NCI-H2029 (cell line): ENCODE measurements at places on chromosomes 13 and 19.
A peak's percentile ranks its signal among the peaks of the same experiment; 100 is the strongest.

GRCh38 chr13:51926528-51926885 lies 64.7 kb downstream of the CCDC70 start:
- DNase-seq: no peak

GRCh38 chr13:95485045-95485517 lies 67.4 kb upstream of the CLDN10 start:
- DNase-seq: no peak

DNA sequence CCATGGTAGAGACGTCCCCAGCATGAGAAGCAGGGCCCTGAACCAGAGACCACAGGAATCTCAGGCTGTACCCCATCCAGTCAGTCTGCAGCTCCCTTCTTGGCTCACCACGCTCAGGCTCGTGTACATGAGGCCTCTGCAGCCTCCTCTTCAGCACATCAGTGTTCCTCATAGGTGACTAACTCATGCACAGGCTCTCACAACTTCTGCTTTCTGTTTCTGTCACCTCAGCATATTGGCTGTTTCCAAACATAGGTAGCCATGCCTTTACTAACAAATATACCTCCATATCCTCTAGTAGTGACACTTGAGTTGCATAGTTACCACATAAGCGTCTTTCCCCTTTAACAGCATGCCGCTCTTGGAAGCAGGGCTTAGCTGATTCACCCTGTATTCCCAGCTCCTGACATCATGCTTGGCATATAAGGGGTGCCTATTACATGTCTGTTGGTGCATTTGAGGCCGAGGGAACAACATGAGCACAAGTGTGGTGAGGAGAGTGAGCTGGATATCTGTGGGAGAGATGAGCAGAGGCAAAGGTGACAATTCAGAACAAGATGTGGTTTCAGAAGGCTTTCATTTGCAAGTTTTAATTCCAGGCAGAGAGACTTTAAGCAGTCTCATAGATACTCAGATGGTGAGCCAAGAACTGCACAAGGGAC lies 16.7 kb downstream of the ZNF473 start:
- DNase-seq: no peak

DNA sequence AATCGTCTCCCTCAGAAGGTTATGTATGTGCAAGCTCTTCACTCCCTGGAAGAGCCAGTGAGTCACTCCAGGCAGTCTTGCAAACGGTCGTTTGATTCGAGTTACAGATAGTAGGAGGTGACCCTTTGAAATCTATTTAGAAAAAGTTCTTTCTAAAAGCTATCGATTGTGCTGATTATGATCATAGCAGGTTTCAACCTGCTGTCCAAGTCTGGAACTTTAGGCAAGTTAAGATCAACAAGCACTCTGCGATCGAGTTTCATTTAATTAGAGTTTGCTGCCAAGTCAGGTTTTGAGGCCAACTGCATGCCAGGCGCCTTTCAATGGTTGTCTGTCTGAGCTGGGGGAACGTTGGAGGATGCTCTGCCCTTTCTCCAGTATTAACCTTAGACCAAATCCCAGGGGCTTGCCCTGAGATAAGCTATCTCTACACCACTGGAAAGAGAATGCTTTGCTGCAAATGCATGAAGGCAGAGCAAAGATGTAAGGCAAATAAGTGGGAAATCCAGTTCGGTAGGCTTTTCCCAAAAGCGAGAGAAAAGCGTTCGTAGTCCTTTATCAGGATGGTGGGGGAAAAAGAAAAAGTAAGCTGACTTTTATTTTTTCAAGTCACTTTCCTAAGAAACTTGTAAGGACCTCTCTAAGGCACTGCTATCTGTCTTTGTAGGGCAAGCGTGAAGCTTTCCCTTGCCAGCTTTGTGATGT lies 287.5 kb downstream of the ATP8A2 start:
- DNase-seq: no peak

DNA sequence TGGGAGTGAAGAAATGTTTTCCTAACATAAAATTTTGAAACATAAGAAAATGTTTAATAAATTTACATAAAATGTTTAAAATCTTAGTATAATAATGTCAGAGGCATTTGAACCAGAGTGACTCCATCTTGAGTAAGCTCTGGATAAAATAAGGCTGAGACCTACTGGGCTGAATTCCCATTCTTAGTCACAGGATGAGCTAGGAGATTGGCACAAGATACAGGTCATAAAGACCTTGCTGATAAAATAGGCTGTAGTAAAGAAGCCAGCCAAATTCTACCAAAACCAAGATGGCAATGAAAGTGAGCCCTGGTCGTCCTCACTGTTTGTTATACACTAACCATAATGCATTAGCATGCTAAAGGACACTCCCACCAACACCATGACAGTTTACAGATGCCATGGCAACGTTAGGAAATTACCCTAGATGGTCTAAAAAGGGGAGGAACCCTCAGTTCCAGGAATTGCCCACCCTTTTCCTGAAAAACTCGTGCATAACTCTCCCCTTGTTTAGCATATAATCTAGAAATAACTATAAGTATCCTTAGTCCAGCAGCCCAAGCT lies 1184.0 kb downstream of the UQCRFS1 start:
- DNase-seq: no peak

DNA sequence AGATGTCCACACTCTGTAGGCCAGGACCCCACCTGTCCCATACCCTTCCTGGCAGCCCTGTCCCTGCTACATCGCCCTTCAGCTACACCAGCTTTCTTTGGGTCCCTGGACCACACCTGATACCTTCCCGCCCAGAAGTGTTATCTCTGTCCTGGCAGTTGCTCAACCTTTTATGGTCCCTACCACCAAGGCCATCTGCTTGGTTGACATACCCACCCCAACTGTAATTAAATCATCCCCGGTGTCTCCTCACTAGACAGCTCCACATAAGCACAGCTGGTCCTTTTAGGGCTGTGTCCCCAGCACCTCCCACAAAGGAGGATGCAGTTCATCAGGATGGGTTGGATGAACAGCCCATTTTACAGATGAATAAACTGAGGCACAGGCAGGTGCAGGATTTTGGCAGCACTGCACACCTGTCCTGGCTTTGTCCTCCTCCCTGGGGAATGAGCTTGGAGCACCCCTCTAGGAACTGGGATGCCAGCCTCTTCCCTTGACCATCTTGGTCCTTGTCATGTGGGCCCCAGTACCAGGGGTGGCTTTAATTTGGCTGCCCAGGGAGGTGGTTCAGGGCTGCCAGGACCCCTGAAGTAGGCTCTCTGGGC lies 12.9 kb downstream of the NACC1 start:
- DNase-seq: no peak

- DNase-seq: no peak
Observed at GRCh38 chr13:113996081-113996911, 22.4 kb upstream of the C13orf46 start.

GRCh38 chr19:51493776-51494175 lies 7.8 kb downstream of the SIGLEC12 start:
- no peak for DNase-seq

DNA sequence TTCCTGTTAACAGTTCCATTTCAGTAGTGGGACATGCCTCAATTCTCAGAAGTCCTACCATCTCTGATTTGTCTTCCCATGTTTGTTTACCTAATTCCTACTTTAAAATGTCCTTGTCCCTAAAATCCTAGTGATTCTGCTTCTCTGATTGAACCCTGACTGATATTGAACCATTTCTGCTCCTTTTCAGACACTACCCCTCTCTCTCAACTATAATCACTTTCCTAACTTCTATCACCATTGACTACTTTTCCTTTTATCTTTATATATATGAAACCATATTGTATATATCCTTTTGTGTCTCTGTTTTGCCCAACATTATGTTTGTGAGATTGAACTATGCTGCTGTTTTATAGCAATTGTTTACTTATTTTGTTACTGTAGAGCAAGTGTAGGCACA lies 15.6 kb upstream of the ZNF227 start:
- DNase-seq: no peak

DNA sequence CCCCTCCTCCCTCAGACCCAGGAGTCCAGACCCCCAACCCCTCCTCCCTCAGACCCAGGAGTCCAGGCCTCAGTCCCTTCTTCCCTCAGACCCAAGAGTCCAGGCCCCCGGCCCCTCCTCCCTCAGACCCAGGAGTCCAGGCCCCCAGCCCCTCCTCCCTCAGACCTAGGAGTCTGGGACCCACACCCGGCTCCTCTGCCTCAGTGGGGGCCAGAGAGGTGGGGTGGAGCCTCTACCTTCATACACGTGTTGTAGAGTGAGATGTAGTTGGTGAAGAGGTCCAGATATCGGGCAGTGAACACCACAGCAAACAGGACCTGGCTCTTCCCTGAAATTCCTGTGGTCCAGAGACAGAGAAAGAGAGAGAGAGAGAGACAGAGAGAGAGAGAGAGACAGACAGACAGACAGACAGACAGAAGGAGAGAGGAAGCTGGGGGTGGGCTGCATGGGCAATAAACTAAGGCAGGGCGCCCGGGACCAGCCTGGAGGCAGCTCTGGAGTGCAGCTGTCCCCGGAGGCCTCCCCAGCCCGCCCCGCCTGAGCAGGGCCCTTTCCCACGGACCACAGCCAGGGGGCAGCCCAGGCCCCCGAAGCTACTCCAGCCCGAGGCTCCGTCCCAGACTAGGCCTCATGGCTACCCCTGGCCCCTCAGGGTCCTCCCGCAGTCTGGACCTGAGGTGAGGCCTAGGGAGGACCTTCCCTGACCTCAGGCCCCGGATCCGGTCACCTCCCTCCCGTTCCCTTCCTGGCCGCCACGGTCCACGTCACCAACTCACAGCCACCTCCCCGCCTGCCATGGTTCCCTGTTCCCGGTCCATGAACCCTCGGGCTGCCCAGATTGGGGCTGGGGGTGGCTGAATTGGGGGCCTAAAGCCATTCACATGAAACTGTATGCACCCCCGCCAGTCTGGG lies 907 bp downstream of the KDELR1 start:
- DNase-seq: no peak

DNA sequence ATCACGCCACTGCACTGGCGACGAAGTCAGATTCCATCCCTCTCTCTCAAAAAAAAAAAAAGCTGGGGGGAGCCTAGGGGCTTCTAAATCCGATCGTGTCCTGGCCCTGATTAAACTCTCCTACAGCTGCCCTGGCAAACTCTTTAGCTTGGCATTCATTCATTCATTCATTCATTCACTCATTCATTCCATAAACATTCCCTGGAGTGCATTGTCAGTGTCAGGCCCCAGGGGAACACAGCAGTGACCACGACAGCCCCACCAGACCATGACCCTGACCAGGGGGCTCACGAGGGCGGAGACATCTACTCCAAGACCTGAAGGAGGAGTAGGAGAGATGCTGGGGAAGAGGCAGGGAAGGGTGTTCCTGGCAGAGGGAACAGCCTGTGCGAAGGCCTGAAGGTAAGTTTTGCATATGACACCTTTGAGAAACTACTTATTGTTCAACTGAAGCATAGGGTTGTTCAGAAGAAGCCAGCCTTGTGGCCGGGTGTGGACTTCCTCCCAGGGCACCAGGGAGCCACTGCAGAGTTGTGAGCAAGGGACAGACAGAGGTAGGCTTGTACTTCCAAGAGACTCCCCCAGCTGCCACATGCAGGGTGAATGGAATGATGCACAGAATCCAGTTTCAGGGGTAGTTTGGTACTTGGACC lies 24.5 kb downstream of the CEACAM16 start:
- DNase-seq: no peak

DNA sequence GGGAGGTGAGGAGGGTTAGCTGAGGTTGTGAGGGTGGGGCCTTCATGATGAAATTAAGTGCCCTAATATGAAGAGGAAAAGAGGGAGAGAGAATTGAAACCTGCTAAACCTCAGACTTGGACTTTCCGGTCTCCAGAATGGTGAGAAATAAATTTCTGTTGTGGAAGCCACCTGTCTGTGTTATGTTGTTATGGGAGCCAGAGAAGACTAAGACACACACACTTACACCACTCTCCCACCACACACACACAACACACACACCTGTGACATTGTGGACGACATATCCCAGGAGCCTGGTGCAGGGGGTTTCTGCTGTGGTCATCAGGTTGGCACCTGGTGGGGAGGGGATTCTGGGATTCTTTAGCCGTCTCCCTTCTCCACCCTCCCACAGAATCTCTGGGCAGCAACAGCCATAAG lies 14.0 kb downstream of the KLK4 start:
- DNase-seq: no peak

DNA sequence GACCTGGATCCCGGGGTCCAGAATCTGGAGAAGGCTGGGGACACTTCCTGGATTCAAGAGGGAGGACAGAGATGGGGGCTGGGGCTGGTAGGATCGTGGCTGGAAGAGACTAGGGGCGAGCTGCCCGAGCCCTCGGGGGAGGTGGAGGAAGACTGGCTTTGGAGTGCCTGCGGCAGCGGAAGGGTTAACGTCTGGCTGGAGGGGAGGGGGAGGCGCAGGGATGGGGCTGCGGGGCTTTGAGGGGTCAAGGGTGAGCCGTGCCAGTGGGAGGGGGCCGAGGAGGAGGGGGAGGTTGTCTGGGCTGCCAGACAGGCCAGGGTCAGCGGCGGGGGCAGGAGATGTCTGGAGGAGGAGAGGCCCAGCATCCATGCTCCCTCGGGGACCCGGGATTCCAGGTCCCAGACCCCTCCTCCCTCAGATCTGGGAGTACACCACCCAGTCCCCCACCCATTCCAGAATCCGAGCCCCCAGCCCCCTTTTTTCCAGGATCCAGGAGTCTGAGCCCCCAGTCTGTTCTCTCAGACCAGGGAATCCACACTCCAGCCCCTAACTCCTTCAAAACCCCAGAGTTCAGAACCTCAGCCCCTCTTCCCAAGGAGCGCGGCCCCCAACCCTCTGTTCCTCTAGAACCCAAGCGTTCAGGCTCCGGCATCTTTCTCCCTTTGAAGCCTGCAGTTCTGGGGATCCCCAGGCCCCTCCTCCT lies 3.2 kb upstream of the SPACA6 start:
- no peak for DNase-seq

GRCh38 chr19:12156223-12157058 lies at the start of gene ZNF625:
TSS of gene ZNF625 (minus strand) at chr19:12156734. CDS start at chr19:12156558, 176 bp downstream.
- peak; percentile 90 for DNase-seq

GRCh38 chr13:63684822-63685221 lies 2269.2 kb upstream of the PCDH20 start:
- DNase-seq: no peak

GRCh38 chr13:113573065-113573464 lies 11.5 kb upstream of the TFDP1 start:
- no peak for DNase-seq

DNA sequence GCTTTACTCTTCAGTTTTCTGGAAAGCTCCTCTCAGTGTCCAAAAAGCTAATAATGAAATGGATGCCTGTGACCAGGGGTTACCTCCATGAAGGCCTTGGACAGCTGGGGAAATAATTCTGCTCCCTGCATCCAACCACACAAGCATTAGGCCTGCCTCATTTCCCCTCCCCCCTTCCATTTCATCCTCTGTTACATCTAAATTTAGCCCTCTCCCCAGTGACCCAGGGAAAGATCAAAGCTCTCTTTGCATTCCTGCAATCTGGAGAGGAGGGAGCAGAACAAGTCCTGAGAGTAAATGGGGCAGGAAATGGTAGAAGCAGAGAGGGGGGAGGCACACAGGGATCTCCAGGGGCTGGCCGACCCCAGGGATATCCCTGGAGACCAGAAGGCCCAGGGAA lies 452.7 kb downstream of the TSHZ3 start:
- DNase-seq: no peak
